Central memory CD4-positive, alpha-beta T cell (primary cell): ENCODE measurements at places on chromosomes 7 and 10.

- DNase-seq = no peak
Measured at GRCh38 chr7:100867776-100868485, 744 bp downstream of the TRIP6 start.

GRCh38 chr10:70435241-70436085, 6.0 kb downstream of the NODAL start:
- no peak for DNase-seq

- peak; percentile 62 for DNase-seq
Measured at GRCh38 chr10:22320591-22321155, at the start of gene BMI1. TSS of gene BMI1 (plus strand) at chr10:22321099. CDS start at chr10:22326450, 5,351 bp downstream.

DNA sequence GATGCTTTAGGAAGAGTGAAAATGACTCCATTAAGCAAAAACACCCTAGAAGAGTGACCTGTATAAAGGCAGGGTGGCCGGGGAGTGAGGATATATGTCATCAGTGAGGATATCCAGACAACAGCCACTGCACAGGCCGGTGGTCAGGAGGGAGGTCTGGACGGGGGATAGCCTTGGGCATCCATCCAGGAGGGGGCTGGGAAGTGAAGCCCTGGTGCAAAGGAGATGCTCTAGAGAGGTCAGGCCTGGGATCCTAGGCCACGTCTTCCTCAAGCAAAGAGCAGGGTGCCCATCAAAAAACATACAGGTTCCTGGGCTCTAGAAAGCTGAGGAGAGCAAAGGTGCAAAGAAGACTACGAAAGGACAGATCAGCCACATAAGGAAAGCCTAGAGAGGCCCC, 25.6 kb downstream of the FAM171A1 start:
- no peak for DNase-seq

GRCh38 chr7:66236713-66237303, 31.7 kb downstream of the TPST1 start:
- DNase-seq = no peak

DNA sequence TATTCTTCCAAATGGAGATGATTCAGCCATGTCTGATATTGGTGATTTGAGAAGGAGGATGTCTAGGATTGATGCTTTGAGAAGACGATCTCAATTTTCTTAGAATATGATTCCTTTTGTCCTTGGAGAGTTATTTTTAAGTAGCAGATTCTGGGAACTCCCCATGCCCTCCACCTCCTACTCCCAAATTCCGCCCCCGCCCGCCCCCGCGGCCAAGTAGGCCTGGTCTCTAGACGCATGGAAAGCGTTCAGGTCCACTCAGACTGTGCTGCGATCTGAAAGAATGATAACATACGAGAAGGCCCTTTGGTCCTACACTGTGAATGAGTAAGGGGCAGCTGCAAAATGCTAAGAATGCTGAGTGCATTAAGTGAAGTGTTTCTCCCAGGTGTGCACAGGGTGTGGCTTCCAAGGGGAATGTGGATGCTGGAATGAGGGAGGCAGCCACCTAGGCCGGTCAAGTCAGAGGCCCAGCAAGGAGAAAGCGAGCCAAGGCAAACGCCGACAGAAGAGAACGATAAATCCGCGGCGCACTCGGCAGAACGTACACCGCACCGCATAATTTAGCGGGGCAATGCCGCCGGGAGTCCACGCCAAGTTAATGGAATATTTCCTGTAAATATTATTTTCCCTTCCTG, 142.3 kb downstream of the PRPF18 start:
- DNase-seq = no peak

DNA sequence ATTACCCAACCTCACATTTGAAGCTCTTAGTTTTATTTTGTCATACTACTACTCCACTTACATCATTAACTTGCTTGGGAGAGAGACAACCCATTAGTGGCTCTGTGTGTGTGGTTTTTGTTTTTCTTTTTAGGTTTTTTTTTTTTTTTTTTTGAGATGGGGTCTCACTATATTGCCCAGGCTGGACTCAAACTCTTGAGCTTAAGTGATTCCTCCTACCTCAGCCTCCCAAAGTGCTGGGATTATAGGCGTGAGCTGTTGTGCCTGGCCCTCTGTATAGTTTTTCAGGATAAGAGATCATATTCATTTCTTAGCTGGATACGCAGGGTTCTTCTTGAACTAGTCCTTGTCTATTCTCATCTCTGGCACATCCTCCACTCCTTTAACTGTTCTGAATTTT, 41.1 kb downstream of the KMT2E start:
- no peak for DNase-seq

- no peak for DNase-seq
Measured at GRCh38 chr10:29174389-29174788, 114.5 kb upstream of the LYZL1 start.

DNA sequence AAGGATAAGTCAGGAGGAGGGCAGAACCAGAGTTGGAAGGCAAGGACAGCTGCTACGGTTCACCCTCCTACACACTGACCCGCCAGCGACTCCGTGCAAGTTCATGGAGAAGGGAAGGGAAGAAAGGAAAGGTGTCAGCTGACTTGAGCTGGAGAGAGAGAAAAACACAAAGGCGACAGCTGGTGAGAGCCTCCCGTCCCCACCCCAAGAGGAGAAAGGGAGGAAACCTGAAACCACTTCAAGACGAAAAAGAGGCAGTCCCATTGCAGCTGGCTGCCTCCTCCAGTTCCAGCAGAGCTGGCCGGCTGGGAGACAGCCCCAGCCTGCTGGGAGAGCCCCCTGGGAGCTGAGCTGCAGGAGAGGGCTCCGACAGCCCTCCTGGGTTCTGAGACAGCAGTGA, 75.2 kb downstream of the PARD3 start:
- DNase-seq = no peak

DNA sequence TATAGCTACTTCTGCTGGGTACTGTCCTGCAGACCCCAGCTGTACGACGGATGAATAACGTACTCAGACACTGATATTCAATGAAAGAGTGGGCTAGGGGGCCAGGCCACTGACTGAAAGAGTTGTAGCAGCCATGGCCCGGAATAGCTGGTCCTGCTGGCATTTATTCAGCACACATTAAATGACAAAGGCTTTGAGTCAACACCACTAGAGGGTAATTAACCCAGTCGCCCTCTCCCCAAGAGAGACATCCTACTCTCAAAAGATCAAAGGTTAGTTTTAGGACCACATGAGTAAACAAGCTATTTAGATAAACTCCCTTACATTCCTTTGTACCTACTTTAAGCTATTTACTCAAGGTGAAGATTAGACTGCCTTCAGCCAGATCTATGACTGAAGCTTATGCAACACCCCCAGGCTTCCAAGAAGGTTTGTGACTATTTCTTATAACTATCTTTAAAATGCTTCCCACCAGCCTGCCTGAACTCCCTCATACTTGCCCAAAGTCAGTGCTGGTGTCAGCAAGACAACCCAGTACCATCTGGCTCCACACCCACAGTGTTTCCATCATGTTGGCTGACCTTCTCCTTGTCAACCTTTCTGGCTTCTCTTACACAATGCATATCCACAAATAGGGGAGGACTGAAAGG, 629.1 kb downstream of the SORCS1 start:
- no peak for DNase-seq

- DNase-seq = no peak
Measured at GRCh38 chr7:148782757-148783456, 84.2 kb downstream of the CUL1 start.

- DNase-seq = no peak
Measured at GRCh38 chr7:133118261-133118660, 36.4 kb upstream of the CHCHD3 start.

GRCh38 chr7:85600395-85600794, 413.5 kb upstream of the SEMA3D start:
- DNase-seq = no peak

DNA sequence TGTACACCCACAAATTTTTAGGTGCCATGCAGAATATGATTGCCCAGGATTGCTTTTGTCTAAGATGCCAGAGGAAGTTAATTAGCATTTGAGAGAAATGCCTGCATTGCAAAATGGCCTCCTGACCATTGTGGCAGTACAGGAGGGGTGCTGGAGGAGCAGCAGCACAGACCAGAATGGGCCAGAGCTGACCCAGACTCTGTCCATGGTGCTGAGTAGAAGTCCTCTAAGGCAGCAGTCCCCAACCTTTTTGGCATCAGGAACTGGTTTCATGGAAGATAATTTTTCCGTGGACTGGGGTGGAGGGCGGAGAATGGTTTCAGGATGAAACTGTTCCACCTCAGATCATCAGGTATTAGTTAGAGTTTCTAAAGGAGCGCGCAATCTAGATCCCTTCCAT, 217.8 kb upstream of the AGK start:
- DNase-seq = no peak

DNA sequence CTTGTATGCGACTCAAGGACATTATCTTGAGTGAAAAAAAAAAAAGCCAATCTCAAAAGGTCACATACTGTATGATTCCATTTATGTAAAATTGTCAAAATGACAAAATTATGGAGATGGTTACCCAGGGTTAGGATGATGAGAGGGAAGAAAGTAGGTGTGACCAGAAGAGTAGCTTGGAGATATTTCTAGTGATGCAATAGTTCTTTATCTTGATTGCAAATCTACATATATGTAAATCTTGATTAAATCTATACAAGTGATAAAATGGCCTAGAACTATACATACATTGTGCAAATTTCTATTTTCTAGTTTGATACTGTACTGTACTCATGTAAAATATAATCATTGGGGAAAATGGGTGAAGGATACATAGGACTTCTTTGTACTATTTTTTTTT, 4.6 kb downstream of the CEP41 start:
- no peak for DNase-seq

GRCh38 chr7:151694828-151695580, 175.3 kb upstream of the RHEB start:
- DNase-seq = no peak

GRCh38 chr7:48932126-48932910, 8.0 kb downstream of the CDC14C start:
- DNase-seq = no peak

GRCh38 chr7:118949031-118949430, 724.5 kb downstream of the ANKRD7 start:
- no peak for DNase-seq

DNA sequence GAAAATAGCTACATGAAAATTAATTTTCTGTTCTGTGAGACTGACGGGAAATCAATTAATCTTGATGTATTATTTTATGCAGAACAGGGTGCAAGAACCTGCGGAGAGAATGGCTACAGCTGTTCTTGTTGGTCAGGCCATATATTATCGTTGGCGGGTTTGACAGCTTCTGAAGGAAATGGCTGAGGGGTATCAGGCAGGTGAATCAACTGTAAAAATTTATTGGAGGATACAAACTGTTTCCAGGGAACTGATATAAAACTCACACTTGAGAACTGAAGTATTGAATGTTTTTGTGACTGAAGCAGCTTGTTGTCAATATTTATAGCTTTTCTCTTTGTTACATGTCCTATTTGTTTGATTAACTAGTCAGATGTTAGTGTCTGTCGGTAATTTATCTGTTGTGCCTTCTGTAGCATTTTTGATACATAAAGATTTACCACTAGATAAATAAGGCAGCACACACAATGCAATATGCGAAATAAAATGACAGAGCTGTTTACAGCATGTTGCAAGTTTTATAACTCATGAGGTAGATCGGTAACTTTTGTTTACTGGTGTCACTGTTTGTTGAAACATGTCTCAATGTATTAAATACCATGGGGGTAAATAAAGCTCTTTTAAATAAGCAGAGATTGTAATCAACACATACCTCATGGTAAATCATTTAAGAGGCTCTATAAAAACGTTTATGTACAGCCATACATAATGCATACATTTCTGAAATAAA, 308.2 kb downstream of the LRMDA start:
- DNase-seq = no peak

- no peak for DNase-seq
Measured at GRCh38 chr10:82883603-82884002, 1008.6 kb downstream of the NRG3 start.

DNA sequence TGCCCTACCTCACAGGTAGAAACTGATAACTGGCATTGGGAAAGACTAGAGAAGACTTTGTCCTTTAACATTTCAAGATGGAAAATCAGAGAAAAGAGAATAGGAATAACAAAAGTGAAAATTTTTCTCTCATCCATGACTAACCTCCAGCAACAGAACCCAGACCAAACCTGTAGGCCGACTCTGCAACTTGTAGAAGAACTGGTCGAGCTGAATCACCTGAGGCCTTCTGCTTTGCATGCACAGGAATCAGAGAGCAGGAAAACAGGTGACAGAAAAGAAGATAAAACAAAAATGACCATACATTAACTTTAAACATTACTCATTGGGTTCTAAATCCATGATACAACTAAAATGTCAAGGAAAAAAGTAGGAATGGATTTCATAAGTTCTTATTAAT, 137.1 kb downstream of the SLC25A13 start:
- DNase-seq = no peak

DNA sequence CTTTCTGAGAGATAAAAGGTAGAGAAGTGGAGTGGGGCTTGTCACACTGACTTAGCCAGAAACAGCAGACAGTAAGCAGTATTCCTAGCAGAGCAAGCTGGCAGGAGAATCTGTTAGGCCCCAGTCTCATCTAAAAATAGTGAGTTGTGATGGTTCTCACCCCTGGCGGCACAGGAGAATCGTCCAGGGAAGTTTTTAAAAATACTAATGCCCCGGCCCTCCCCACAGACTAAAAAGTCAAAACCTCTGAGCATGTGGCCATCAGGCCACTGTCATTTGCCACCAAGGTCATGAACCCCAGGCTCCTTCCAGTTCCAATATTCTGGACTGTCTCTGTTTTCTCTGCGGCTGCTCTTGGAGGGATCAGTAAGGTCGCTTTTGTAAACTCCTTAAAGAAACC, 34.0 kb downstream of the LYZL1 start:
- no peak for DNase-seq

DNA sequence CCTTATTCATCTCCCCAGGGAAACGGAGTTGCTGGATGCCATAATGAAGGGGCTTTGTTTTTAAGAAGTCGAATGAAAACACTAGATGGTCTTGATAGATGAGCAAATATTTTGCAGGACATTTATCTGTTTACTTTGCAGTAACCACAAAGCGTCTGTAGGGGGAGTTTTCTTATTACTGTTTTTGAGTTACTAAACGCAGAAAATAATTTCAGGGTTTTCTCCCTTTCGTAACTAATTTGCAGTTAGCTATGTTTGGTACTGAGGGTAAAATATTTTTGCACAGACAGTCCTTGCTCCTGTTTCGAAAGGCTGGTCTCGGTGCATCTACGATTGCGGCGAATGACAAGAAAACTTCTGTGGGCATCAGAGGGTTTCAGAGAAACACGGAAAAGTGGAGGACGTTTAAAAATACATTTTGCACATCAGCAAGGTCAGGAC, 505.6 kb upstream of the MKI67 start:
- no peak for DNase-seq

GRCh38 chr7:56175771-56176170, 59.6 kb upstream of the NUPR2 start:
- DNase-seq = no peak

- no peak for DNase-seq
Measured at GRCh38 chr7:106679153-106679931, 18.4 kb upstream of the CCDC71L start.

DNA sequence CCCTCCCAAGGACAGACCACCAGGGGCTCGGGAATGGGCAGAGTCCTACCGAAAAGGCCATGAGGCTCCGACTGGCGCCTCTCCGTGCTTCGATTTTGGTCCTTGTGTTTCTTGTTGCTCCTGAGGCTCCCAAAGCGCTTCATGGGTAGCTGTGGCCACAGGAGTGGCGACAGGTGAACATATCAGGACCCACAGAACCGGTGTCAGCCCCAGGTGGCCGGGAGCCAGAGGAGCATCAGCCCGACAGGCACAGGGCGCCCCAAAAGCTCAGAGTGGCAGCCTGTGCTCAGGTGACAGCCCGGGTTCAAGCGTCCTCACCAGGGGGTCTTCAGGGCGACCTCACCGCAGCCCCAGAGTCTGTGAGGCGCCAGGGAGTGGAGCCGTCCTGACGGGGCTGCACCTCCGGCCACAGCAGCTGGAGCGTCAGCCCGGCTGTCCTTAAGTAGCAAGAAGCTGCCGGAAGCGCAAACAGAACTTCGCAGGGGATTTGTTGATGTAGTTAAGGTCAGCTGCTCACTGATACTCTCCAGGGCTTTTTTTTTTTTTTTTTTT, 141.0 kb downstream of the PRKAG2 start:
- no peak for DNase-seq
